ENCODE measurements at places on chromosomes 11 and 22.
A peak's percentile ranks its signal among the peaks of the same experiment; 100 is the strongest.

DNA sequence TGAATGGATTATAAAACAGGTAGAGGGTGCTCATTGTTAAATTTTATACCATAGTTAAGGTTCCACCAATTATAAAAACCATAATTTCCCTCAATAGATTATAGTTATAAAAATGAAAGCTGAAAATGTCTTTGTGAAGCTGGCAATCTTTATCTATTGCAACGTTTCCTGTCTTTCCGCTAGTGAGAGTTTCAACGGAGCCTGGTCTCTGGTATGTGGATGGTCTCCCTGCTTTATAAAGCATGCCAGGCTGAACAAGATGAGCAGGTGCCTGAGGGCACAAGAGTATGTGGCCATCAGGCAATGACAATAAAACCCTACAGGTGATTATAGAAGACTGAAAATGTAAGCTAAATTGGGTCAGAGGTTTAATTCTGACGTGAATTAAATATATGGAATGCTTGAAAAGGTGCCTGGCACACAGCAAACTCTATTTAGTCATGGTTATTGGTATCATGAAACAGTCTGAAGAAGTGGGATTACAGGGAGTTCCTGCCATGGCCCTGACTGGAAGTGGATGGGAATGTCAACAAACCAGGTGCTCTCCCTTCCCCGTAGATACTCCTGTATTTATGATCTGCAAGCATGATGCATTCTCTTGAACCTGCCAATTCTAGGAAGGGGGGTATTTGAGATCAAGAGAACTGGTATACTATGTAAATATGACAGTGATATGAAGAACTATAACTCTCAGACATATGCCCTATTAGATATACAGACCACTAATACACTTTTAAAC lies 115.7 kb downstream of the ENTHD1 start:
- DNase-seq, result no peak

DNA sequence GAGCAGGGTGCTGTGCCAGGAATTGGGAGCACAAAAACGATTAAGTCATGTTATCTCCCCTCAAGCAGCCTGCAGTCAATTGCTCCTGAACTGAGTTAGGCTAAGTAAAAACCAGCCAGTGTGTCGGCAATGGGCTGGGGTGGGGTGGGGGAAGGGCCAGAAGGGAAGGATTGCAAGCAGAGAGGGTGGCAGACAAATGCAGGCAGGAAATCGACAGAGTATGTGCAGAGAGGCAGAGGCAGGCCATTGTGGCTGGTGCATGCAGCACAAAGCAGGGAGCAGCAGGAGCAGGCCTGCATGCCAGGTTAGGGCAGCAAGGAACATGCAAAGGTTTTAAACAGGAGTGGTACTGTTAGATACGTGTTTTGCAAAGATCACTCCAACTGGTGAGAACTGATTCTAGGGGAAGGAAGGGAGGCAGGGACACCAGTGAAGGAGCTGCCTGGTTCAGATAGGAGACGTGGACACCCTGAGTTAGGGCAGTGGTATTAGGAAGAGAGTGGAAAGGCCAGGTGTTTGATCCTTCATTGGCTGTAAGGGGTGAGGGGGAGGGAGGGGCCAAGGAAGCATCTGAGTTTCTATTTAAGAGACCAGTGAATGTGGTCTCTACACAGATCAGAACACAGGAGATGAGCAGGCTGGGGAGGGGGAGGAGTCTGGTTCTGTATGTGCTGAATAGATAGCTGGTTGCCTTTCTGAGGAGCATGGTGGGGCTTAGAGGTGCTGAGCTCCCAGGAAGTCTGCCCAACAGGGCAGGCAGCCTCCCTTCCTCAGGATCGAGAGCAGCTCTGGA lies 70.8 kb upstream of the PHOX2A start:
- DNase-seq, result no peak

DNA sequence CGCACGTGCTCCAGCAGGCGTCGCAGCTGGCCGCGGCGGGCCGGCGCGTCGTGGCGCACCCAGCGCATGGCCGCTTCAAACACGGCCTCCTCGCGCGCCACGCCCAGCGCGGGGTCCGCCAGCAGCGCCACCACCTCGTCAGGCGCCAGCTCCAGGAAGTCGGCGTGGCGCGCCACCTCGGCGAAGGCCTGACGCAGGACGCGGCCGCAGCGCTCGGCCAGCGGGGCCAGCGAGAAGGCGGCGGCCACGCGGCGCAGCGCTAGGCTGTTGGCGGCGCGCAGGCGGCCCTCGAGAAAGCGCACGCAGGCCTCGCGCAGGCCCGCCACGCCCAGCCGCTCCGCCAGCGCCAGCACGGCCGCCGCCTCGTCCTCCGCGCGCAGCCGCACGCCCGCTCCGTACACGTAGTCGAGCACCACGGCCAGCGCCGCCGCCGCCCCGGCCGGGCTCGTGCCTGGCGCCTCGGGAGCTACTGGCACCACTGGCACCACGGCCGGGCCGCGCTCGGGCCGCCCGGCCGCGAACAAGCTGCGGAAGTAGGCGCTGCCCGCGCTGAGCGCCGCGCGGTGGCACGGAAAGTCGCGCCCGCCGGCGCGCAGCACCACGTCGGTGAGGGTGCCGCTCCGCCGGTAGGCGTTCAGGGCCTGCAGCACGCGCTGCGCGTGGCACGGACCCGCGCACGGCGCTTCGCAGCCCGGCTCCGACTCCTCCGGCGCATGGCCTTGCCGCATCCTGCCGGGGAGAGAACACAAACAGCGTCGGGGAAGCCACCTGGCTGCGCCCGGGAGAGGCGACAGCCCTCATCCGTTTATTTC lies 2.9 kb downstream of the KLHL35 start:
- peak; percentile 41 for DNase-seq

DNA sequence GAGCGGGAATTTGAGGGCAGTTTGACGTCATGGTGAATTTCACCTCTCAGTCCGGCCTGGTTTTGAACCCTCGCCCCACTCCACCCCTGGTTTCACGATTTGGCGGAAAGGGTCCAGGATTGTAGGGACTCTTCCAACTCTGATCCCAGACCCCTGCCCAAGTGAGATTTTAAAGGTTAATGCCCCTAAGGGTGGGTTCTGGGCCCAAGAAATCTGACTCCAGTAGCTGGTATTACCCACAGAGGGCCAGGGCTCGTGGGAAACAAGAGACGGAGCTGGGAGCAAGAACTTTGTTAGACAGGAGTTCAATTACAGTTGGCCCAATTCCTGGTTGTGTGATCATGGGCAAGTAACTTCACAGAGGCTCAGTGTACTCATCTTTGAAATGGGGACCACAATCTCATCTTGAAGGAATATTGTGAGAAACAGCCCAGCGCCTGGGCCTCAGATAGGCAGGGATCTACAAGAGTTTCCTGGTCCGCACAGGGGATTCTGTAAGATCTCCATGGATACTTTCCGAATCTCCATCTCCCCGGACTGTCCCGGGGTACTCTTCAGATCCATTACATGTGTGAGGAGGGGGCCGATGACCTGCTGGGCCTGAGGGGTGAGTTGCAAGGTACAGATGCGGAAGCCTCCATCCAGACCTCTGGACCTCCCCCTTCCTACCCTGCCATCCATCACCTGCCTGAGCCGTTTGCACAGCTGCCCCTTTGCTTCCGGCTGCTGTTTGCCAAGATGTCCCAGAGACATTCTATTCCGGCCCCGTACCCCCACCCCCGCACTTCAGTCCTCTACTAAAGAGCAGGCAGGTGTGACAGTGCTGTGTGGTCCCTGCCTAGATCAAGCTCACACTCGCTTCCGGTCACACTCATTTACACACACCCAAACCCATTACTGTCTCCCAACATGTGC lies 687 bp upstream of the CALCA start:
- no peak for DNase-seq

- no peak for DNase-seq
These were observed 124.7 kb downstream of the ME3 start for GRCh38 chr11:86547727-86548126.

DNA sequence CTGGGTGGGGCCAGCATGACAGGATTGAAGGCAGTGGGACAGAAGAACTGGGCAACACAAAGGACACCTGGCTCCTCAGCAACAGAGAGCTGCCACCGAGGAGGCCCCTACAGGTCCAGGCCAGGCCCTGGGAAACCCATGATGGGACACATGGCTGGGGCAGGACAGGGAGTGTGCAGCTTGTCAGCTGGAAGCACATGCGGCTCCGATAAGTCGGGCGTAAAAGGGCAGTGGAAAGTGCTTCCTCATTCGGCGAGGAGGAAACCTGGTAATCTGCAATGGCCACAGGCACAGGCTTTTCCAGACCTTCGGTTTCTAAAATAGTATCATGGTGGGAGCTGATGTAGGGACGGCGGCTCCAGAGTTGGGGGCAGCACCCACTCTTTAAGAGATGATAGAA lies 16.5 kb downstream of the GNAZ start:
- DNase-seq, result no peak

DNA sequence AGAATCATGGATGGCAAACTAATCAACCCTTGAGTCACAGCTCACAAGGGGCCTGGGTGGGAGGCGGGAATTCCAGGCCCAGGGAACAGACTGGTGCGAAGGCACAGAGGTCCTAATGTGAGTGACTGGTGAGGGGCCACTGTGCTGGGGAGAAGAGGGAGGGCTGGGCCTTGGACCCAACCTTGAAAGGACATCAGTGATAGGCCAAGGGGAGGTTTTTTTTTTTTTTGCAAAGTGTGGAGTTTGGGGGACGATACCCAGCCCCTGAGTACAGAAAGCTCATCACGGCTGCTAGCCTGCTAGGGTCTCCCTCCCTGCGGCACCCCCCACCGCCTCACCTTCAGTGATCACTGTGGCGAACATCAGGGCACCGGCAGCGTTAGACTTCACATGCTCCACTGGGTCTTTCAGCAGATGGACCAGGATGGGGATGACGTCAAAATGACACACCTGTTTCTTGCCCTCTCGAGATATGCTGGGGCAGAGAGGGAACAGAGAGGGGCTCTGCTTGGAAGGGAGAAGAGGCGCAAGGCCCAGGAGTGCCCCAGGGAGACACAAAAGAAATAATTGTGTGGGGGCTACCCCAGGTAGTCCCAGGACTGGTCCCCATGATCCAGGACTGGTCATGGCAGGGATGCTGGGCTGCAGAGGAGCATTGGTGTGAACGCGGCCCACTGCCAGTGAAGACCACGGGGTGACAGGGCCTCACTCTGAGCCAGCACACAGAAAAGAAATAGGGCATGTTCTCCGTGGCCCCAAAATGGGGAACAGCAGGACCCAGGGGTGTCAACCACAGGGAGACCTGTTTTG lies 8.6 kb upstream of the GNAZ start:
- peak; percentile 13 for DNase-seq

- DNase-seq, result no peak
These were observed 245.2 kb downstream of the NTM start for GRCh38 chr11:131615611-131616010.

DNA sequence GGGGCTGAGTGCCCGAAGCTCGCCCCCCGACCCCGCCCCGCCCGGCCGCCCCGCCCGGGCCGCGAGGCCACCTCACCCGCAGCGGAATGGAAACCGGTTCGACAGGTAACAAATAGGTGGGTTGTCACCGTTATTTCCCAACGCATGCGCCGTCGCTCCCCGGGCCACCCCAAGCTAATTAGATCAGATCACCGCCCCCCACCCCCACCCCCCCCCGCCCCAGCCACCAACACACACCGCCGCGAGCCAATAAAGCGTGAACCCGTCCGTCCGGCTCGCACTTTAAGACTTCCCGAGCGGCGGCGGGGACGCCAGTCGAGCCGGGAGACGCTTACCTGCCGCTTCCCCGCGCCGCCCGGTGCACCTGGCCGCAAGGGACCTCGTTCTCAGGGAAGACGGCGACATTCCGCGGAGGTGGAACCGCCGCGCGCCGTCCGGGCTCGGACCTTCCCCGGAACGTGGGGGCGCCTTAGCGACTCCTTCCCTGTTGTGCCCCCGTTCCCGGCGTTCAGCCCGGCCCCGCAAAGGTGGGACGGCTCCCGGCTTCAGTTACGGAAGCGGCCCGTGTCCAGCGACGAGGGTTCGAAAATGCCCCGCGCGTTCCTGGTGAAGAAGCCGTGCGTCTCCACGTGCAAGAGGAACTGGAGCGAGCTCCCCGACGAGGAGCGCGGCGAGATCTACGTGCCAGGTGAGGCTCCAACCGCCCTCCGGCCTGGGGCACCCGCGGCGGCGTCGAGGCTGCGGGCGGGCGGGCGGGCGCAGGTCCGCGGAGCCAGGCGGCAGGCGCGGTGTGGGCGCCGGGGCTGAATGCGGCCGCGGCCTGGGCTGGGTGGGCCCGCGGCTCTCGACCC lies at the start of gene OVOL1:
OVOL1 (plus strand) TSS at position 278 of the 851 bp plus-strand sequence; CDS start at position 589, 311 bp downstream.
- DNase-seq, result no peak

GRCh38 chr11:78986305-78986704 lies 411.6 kb upstream of the NARS2 start:
- no peak for DNase-seq

DNA sequence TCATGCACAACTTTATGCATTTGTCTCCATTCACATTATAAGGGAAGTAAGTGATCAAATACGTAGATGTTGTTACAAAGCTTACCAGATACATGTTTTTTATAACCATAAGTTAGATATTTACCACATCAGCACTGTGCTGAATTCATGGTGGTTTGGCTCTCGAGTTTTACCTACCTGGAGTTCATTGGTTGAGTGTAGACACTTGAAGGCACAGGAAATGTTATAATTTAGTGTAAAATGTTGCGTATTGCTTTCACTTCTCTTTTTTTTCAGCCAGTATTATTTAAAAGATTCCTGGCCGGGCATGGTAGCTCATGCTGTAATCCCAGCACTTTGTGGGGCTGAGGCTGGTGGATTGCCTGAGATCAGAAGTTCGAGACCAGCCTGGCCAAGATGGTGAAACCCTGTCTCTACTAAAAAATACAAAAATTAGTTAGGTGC lies 53.1 kb upstream of the GRK2 start:
- DNase-seq, result no peak

- DNase-seq, result no peak
These were observed 38.2 kb downstream of the CCDC83 start for GRCh38 chr11:85893395-85893794.

DNA sequence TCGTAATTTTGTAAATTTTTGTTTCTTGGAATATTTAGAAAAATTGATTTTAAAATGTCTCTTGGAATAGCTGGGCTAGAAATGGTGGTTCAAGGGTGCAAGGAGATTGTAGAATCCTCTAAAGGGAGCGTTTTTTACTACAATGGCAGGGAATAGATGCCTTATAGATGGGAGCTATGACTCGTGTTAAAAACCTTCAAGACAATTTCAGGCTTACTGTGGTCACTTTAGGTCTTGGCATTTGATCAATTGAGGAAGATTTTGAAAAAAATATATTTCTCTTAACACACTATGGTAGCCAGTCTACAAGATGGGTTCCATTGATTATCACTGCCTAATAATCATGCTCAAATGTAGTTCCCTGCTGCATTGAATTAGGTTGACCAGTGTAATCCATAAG lies 25.0 kb downstream of the METTL15 start:
- no peak for DNase-seq
